Stimulated activated CD8-positive, alpha-beta memory T cell treated with anti-CD3 and anti-CD28 coated beads, Interleukin-4, amount 100 ng/mL, for 1 hour (primary cell): ENCODE measurements at places on chromosomes 13 and 19.

- DNase-seq, result no peak
Measured at GRCh38 chr13:38366954-38367645, 17.4 kb downstream of the UFM1 start.

- DNase-seq, result no peak
Measured at GRCh38 chr13:75271846-75272245, 210.1 kb downstream of the TBC1D4 start.

DNA sequence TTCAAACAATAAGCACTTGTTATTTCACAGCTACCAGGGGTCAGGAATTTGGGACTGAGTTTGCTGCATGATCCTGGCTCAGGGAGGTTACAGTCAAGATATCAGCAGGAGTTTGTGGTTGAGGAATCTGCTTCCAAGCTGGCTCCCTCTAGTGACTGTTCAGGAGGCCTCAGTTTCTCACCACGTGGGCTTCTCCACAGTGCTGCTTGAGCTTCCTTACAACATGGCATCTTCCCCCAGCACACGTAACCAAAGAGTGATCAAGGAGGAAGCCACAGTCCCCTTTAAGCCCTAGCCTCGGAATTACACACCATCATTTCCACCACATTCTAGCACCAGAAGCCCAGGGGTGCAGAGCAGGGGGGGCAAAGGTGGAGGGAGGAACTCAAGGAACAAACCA is 28.8 kb downstream of the CELF5 start:
- DNase-seq, result no peak

GRCh38 chr13:101393140-101393539 is 23.2 kb downstream of the NALCN start:
- no peak for DNase-seq

DNA sequence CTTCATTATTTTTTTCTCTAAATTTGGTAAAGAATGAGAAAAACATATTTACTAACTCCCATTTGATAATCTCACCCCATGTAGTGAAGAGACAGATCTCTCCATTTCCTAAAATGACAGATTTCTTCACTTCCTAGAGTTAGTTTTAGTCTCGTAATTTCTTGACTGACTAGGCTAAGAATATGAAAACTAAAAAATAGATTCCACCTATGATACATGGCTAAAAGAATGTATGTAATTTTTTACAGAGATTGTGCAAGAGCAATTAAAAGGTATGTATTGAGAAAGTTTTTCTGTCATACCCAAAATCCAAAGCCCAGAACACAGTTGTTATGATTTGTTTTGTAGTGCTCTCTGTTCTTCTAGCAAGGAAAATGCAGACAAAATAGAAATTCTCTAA is 9.5 kb downstream of the NALCN start:
- DNase-seq, result no peak

DNA sequence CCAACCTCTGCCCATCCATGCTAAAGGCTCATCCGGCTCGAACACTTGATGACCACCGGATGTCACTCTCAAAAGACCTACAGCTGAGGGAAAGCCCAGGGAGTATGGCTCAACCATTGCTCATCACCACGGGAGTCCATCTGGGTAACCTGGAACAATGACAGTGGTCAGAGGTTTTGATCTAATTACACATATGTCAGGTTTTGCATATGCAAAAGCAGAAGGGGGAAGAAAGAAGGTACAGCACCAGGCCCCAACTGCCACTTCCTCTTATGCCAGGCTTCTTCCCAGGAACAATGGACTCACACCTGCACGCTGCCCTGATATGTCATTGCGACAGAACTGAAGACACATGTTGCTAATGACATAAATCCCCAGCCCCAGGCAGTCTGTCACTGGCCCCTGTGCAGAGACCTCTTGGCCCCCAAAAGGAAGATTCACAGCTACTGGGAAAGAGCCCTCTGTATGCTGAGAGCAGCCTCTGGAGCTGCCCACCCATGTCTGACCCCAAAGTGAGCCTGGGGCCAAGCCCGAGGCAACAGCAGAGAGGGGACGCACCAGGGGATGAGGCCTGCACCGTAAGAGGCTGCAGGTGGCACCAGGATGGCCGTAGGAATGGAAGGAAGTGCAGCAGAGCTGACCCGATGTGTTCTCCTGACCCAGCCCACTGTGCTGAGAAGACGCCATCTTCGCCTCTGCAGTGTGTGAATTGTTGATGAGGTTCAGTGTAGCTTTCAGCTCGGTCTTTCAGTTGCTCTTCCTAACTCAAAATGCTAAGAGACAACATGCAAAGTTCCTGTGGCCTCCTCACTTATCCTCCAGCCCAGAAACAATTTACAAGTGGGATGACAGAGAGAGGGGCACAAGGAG is 26.3 kb downstream of the EPS15L1 start:
- DNase-seq, result no peak

GRCh38 chr19:6740589-6741343 is 1.3 kb downstream of the TRIP10 start:
- DNase-seq, result no peak

DNA sequence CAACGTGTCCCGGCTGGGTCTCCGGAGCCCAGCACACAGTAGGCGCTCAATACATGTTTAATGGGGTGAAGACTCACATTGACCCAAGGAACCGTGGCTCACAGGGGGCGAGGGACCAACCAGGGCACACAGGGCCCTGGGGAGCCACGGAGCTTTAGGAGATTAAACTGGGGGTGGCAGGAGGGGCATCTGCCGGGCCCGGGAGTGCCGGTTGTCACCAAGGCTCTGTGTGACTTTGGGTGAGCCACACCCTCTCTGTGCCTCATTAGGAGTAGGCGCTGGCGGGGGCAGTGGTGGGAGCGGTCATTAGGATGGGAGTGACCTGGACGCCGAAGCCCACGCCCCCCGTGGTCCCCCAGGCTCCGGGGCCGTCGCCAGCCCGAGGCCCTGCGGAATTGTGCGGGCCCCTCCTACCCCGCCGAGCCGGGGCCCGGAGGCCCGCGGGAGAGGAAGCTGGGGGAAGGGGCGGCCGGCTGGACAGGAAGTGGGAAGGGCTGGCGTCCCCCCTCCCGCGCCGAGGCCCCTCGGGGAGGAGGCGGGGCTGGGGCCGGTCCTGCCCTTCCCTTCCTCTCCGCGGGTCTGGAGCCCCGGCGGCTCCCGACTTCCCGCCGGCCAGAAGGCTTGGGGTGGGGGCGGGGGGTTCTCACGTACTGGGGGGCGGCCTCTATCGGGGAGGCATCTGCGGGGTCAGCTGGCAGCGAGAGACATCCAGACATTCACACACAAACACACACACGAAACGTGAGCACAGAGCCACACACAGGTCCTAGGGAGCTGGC is 1.8 kb upstream of the SSBP4 start:
- DNase-seq, result no peak
